ENCODE measurements at places on chromosomes 4 and X.

DNA sequence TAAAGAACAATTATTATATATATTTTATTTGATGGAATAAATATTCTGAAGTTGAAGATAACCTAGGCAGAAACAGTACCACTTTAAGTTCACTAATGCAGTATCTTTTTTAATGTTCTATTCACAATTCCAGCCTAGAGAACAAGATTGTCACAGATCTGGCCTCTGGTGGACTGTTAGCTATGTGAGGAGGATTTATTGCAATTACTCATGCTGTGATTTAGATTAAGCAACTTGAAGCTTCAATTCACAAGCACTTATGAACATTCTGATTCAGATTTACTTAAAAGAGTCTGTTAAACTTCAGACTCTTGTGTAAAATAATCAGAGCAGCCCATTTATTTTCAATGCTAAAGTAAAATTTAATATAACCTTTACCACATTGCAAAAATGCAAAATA, 1489.8 kb downstream of the STIM2 start:
- no peak for DNase-seq

GRCh38 chr4:1907848-1908525, 36.8 kb downstream of the NSD2 start:
- no peak for DNase-seq

- DNase-seq = no peak
These were observed 37.1 kb downstream of the FSTL5 start for GRCh38 chr4:162126729-162127128.

- no peak for DNase-seq
These were observed 245.9 kb upstream of the GIMD1 start for GRCh38 chr4:106614441-106614840.

DNA sequence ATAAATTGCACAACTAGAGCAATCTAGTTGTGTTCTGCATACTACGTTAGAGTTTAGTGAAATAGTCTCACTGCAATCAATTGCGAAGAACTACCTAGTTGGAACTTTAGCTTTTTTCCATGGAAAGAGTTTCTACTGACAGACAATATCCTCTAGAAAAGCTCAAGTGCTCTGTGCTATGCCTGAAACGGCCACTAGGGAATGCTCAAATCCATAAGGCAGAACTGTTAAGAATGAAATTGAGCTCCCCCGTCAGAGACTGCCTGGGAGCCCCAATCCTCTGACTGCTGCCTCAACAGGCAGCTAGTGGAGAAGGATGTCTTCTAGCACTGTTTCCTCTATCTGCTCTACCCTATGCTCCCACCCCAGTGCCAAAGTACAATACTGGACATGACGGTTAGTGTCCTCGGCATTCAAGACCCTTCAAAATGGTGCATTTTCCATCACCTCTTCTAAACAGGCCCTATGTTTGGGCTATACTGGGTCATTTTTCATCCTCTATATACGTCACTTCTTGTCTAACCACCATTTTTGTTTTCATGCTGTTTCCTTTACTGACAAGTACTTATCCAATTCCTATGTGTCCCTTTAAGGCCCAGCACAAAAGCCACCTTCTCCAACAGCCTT, 35.3 kb downstream of the FRMD7 start:
- peak; percentile 22 for DNase-seq

DNA sequence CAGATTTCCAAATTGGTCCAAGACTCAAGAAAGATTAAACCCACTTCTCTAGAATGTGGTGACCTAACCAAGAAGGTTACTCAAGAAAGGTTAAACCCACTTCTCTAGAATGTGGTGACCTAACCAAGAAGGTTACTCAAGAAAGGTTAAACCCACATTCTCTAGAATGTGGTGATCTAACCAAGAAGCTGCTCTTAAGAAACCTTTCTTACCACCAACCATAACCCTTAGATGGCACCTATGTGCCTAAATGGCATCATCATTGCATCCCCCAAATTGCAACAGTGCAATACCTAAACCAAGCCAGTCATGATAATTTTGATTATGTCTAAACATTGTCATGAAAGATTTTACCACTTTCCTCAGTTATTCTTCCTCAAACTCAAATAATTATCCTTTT, 49.2 kb downstream of the IDS start:
- no peak for DNase-seq

DNA sequence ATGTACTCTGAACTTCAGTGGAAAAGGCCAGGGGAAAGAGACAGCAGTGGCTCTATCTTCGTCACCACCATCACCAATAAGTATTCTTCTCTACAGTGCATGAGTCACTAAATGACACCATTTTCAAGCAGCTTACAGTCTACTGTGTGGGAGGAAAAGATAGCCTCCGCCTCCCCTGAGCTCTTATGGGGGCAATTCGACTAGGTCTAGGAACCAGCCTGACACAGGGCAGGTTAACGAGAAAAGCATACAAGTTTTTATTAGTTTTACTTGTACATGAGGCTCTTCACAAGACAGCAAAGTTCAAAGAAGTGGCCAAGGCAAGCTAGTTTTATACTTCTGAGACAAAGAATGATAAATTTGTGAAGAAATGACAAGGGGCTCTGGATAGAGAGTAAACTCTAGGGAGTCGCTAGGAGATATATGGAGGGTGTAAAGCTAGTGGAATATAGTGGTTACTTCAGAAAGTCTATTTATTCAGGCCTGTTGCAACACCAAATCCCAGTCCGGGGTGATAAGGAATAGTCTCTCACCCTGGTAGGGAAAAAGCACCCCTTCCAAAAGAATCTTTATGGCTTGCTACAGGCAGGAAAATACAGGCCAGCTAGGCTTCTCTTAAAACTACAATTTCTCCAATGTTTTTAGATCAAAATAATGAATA, 49.7 kb downstream of the SCD5 start:
- DNase-seq = no peak

- DNase-seq = no peak
These were observed 14.8 kb upstream of the ADGRG2 start for GRCh38 chrX:19137067-19137466.

DNA sequence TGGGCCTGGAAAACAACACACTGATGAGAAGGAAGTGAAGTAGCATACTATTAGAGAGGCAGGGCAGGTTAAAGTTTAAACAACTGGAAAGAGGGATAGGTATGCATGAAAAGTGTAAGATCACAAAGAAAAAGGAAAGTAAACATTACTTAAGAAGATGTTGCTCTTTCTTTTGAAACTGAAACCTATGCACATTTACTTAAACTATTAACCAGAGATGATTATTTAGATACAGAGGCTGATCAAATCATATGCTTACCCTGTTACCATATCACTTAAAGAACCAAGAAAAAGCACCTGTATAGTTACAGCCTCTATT, 37.8 kb downstream of the NAP1L5 start:
- no peak for DNase-seq

DNA sequence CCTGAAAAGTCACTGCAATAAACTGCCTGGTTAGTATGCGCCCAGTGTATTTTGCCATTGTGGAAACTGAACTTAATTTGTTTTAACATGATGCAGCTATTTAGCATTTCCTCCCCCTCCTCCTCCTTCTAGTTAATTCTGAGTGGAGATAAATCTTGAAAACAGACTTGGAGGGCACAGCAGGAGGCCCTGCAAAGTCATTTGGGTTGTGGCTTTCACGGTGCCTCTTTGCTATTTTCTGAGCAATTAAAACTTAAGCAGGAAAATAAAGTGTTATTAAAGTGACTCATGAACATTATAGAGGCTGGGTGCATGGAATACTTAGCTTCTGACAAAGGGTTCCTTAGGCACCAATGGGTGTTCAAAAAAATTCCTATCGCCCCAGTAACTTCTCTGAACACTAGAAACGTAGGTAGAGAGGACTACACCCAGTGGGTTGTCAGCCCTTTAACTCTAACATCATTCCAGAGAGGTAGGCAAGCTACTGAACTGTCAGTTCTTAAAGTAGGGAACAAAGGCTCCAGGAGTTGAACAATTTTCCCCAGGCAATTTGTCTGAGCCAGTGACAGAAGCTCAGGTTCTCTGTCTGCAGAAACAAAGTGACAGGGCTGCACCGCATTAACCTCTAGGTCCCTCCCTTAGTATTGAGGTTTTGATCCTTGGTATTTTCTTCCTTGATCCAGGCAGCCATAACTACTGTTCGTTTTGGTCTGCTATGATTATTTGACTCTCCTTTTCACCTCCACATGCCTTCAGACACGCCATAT, 158.3 kb upstream of the KIT start:
- DNase-seq = no peak

DNA sequence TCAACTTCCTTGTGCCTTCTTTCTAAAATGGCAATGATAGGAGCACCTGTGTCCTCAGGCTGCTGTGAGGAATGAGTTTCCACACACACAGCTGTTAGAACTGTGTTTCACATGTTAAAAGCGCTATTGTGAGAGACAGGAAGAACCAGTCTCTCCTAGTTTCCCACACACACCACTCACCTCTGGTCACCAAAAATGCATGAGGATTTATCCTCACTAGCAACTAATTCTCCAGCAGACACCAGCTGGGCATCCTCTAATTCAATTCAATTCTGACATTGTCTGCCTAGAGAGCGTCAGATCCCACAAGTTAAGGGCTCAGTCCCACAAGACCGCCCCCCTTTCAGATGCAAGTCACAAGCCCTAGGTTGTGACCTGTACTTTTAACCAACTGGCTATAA, 29.0 kb upstream of the SLC2A9 start:
- no peak for DNase-seq

GRCh38 chr4:7697343-7697742, 242.3 kb downstream of the AFAP1 start:
- DNase-seq = no peak

- DNase-seq = no peak
These were observed 18.7 kb upstream of the SEC24B start for GRCh38 chr4:109414938-109415337.

DNA sequence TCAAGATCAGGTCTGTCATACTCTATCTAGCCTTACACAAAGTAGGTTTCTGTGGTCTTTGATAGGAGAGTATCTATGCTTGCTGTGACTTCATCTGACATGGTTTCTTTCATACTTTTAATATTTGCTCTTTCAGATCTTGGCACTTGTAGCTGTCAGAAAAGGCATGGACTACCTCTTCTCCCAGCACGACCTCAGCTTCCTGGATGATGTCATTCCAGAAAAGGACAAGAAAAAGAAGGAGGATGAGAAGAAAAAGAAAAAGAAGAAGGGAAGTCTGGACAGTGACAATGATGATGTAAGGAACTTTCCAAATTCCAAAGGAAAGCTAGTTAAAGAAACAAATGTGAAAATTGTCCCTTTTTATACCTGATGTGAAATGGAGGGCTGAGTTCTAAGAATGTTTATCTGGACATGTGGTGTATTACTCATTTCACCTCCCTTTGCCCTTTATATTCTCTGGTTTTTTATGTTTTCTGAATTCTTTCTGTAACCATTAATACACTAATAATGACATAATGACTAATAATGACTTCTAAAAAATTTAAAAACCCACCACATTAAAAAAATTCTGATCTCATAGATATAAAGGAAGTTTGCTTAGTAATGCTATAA, 221.2 kb downstream of the SLC4A4 start:
- DNase-seq = no peak

DNA sequence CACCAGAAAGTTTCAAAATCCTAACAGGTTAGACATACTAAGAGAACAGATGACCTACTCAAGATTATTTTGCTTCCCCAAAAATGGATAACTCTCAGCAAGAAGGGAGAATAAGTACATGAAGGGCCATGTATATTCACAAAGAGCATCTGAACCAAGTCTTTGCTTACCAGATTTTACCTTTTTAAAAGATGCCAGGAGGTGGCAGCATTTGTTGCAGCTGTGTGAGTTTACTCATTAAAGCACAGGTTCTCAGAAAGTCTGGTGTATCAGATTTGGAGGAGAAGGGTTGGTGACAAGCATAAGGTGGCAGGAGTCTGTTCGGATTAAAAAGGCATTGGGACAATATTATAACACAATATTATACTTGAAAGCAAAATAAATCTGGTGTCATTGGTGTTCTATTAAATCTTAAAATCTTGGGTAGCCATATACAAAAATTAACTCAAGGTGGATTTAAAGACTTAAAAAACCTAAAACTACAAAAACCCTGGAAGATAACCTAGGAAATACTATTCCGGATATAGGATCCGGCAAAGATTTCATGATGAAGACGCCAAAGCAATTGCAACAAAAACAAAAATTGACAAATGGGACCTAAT, 51.3 kb upstream of the NFKB1 start:
- peak; percentile 67 for DNase-seq

- DNase-seq = no peak
These were observed 79.4 kb downstream of the ADGRG4 start for GRCh38 chrX:136380010-136380769.

GRCh38 chrX:5775846-5776430, 452.7 kb downstream of the NLGN4X start:
- DNase-seq = no peak

GRCh38 chrX:107146670-107147069, 28.0 kb upstream of the RBM41 start:
- no peak for DNase-seq

- DNase-seq = no peak
These were observed 63.9 kb downstream of the PLS3 start for GRCh38 chrX:115624916-115625315.

GRCh38 chr4:120816296-120816965, 106.1 kb downstream of the PRDM5 start:
- DNase-seq = no peak

DNA sequence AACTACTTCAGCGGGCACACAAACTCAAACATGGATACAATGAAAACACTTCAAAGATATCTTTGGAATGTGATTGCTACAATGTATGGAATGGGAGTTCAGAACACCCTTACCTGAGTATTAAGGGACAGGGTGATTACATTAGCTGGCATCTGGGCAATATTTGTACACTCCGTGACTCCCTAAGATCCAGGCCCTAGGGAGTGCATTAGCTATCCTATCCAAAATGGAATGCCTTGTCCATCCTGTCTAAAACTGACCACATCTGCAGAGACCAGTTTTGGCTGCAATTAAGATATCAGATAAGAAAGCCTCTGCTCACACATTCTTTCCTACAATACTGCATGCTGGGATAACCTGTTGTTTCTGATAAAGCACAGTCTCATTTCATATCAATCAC, 176.6 kb upstream of the EMCN start:
- DNase-seq = no peak

DNA sequence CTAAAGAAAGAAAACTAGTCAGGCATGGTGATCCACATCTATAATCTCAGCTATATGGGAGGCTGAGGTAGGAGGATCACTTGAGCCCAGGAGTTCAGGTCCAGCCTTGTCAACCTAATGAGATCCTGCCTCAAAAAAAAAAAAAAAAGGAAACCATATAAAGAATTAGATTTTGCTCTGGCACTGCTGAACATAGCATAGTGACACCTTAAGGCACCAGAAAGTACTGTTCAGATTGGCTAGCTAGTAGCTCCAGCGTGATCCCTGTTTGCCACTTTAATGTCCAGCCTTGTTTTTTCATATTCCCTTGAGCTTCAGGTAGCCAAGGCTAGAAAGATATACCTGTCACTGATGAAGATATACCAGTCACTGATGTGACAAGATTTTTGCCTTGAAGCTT, 34.1 kb downstream of the EXOC1 start:
- no peak for DNase-seq

DNA sequence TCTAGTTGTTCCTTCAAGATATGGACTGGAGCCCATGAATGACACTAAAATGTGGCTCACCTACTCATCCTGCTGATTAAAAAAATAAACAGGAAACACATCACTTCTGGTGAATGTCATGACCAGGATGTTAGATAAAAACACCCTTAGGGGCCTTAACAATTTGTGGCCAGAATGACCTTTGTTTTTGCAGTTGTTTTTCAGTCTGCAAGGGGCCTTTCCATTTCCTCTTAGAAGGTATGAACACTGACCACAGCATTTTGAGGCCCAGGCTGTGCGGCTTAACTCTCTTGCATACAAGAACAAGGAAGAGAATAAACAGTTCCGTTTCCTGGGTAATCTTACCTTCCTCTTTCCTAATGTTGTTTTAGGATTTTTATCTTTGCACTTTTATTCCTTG, 113.2 kb downstream of the IL1RAPL2 start:
- DNase-seq = no peak
